ENCODE measurements at places on chromosomes 2 and 18. TPM values are rescaled to one million over a fixed set of nuclear protein-coding genes. Genes with fewer than 3 reads are reported as not detected.

DNA sequence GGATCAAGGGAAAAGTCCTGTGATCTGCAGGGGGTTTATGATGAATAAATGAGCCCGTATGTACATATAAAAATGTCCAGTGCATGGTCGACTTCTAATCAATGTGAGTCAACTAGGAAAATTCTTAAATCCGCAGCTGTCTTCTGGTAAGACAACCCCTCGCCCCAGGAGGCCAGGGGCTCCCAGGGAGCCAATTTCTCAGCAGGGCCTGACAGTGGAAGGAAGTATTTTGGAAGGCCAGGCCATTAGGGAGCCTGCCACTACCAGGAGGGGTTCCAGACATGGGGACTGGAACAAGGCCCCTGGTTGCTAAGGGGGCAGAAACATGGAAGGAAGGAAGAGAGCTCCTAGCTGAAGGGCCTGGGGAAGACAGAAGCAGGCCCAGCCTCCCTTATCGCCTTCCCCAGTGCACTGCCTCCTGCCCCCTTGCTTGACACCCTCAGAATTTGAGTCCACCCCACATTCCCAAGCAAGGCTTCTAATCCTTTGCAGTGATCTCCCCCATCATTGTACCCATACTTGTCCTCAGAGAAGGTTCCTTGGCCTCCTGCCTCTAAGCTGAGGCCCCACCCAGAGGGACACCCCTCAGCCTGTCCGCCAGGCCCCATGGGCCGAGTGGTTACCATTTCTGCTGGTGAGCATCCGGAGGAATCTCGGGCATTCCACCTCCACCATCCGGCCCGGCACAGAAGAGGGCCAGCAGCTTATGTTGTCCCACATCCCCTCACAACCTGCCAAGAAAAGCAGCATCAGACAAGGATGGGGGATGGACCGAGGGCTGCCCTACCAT lies 45.9 kb downstream of the SCTR start:
- DNase-seq, result no peak

Gene RAB10
- total RNA-seq, result 64.1 TPM

Gene CRYBA2
- total RNA-seq, result not detected

DNA sequence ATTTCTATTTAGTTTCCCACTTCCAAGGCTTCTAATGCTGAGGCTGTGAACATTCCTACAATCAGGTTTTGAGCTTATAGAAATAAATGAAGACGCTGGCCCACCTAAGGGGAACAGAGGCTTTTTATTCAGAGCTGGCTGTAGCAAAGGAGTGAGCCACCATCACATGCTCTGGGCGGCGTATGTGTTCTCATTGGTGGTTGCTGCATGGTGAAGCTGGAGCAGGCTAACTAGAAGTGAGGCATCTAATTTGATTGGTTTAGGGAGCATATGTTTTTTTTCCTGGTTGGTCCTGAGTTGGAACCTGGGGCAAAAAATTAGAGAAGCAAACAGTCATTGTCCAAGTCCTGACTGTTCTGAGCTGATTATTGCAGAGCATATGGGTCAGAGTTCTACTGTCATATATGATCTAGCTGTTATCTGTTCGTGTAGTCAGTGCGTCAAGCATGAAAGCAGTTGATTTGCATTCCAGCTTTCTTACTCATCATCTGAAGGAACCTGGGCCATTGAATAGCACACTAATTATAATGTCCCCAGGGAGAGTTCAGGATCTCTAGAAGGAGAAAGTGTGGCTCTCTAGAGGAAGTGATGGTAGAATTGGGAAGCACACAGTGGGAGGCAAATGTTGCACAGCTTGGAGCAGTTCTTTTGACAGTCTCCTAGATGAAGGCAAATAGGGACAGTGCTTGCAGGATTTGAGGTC lies 279.6 kb downstream of the PARD3B start:
- no peak for DNase-seq

Gene ALLC
- not detected for total RNA-seq

GRCh38 chr2:12577091-12577490 lies 139.6 kb upstream of the TRIB2 start:
- DNase-seq, result no peak

DNA sequence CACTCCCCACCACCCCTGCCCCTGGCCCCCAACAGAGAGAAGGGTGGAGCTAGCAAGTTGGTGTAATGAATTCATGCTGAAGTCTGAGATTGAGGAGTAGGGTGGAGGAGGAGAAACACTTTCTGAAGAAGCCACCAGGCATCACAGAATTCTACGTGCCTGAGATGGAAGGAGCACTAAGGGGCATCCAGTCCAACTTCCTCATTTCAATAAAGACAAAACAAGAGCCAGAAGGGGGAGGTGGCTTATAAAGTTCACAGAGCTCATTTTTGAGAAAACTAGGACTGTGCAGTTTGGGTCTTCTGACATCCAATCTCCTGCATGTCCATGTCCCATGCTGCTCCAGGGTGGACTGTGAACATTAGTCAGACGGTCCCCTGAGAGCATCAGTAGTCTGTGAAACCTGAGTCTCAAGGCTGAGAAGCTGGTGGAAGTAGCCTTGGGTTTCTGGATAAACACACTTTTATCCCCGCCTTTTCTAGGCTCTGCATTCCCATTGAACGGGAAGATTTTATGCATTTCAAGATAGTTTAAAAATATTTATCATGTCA lies 77.7 kb downstream of the TRIM43 start:
- DNase-seq, result peak; percentile 16

GRCh38 chr2:208361077-208361441 lies 45.5 kb upstream of the PTH2R start:
- no peak for DNase-seq

- peak; percentile 66 for DNase-seq
These were observed 664 bp downstream of the CAMKMT start for GRCh38 chr2:44362207-44363015.

GRCh38 chr2:126930970-126931590 lies 32.4 kb downstream of the TEX51 start:
- DNase-seq, result no peak

GRCh38 chr2:225598426-225598825 lies 198.9 kb downstream of the NYAP2 start:
- no peak for DNase-seq

DNA sequence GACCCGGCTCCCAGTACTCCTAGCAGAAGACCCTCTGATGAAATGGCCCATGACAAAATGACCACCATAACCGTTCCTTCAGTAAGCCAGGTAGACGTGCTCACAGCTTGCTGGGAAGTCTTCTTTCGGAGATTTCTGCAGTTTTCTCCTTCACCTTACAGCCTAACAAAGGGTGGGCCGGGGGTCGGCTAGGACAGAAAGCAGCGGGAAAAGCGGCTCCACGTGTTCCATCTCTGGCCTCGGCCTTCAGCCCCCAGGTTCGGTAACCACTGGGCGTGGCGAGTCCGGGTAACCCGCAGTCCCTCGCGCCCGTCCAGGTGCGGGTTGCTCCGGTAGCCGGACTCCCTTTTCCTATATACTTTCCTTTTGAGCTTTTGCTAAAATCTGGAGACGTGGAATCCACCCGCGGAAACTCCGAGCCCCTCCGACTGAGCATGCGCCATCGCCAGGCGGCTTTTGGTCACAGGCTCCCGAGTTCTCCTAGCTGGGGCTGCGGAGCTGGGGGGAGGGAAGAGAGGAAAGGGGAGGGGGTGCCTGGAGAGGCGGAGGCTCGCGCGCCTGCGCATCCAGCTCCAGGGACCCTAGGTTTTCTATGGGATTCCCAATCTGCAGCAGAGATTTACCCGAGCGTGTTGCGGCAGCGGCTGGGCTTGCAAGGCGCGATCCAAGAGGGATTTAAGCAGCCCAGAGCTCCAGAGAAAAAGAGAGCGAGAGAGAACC lies at the start of gene VSNL1:
Gene VSNL1 (plus strand): TSS at position 604 of the 720 bp plus-strand sequence. CDS start 51,379 bp downstream, outside the sequence.
- DNase-seq, result no peak

GRCh38 chr2:28633746-28634145 lies 117.9 kb upstream of the PPP1CB start:
- no peak for DNase-seq

- no peak for DNase-seq
These were observed 50.4 kb upstream of the CTDP1 start for GRCh38 chr18:79629249-79629558.

DNA sequence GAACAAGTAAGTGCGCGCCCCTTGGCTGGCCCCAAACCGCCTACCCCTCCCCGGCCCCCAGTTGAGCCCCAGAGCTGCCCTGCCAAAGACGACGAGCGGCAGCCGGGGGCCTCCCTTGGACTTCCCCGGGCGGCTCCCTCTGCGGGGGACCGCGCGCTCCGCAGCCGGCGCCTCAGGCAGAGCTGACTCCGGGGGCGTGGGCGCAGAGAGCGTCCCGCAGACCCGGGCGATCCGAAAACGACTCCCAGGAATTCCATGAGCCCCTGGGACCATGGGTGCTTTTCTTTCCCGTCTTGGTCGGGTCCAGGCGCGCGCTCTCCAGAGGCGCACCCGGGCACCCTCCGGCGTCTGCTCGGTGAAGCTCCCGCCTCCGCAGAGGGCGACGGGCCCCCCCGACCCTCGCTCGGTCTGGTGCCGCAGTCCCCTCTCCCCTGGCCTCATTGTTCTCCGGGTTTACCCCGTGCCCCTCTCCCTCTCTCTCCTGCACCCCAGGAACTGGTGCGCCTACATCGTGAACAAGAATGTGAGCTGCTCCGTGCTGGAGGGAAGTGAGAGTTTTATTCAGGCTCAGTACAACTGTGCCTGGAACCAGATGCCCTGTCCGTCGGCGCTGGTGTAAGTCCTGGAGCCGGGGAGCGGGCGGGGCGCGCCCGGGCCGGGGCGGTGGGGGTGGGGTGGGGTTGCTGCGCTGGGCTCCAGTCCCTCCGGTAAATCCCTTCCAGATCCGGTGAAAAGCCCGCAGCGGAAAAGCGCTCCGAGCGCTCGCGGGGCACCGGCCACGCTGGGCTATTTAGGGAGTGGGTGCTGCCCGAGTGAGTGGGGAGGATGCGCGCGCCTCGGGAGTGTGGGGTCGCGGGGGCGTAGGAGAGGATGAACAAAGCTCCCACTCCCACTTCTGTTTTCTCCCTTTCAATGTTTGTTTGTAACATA lies 776 bp downstream of the EMILIN2 start:
- DNase-seq, result peak; percentile 71

Gene FAM237A
- total RNA-seq, result not detected

Gene CTNNA2
- not detected for total RNA-seq

DNA sequence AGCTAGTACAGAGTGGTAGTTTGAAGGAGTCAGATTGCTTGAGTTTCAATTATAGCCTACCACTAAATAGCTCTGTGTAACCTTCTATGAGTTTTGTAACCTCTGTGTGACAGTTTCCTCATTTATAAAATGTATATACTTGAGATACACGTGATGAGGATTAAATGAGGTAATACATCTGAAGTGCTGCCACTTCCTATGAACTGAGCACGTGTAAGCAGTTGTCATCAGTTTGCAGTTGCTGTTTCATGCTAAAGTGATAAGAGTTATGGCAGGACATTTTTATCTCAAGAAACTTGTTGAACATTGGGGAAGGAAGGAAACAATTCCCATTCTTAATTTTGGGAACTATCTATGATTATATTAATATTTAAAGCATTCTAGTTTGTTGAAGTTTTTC lies 38.5 kb downstream of the CARF start:
- DNase-seq, result no peak

- no peak for DNase-seq
These were observed 638.5 kb downstream of the CNTNAP5 start for GRCh38 chr2:124663645-124663997.

DNA sequence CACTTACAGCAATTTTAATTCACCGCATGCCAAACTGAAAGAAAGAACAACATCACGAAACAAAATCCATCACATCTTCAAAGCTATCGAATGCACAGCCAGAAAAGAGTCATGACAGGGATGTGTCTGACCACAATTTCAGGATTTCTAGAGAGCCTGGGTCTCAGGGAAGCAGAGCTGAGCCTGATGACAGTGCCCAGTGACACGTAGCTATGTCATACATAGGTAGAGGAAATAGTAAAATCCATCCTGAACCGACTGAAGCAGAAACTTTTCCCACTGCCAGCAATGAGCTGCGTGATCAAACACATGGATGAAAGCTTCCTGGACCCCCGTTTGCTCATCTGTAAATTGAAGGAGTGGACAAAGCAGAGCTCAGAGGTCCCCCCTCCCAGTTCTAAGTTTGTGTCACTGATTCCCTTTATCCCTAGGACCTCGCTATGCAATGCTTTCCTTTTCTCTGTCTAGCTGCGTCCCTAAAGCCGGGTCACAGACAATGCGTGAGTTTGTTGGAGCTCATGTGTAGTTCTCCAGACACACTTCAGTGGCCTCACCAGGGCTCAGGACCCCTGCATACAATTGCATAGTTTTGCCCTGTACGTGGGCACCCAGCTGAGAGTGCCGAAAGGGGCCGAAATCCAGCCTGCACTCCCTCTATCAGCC lies 37.6 kb downstream of the CCBE1 start:
- no peak for DNase-seq

- DNase-seq, result no peak
These were observed 6.1 kb downstream of the ACTR3 start for GRCh38 chr2:113895819-113896563.

Gene SRD5A2
- not detected for total RNA-seq

DNA sequence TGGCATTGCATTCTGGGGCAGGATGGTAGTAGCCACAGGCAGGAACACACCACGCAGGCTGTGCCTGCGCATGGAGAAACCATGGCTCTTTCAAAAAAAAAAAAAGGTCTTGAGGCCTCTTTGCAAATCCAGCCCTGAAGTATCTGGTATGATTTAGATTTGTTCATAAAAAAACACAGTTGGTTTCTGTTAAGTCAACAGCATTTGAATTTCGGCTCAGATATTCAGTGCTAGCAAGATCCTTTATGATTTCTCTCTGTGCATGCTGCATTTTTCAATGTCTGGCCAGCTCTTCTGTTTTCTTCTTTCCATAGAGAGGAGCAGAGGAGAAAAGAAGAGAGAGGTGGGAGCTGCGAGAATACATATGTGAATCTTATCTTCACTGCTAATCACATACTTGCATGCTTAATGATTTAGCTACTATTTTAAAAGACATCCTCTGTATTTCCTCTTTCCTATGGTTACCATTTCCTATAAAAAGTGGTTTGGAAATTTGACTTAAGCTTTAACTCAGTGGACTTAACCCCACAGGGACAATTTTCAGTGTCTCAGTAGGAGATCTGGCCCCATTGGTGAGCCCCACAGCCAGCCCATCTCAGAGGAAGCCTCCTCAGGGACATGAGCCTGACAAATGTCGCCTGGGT lies 214.3 kb upstream of the APCDD1 start:
- no peak for DNase-seq

DNA sequence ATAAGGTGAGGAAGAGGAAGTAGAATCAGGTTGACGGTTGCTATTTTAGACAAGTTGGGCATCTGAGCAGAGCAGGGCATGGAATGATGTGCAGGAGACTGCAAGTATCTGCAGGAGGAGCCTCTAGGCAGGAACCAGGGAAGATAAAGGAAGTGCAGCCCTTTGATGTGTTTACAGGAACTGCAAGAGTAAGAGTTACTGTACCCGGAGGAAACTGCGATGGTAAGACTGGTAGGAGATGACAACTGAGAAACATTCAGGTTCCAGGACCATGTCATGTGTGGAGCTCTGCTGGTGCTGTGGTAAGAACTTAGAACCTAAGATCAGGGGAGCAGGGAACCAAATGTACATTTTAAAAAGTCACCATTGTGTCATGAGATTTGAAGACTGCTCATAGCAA lies 134.3 kb upstream of the STON1 start:
- no peak for DNase-seq

Gene RAB6D
- total RNA-seq, result not detected

- no peak for DNase-seq
These were observed 421 bp upstream of the VAMP5 start for GRCh38 chr2:85583667-85584353.

GRCh38 chr18:37497853-37498518 lies 67.6 kb downstream of the CELF4 start:
- no peak for DNase-seq

Gene GPR45
- total RNA-seq, result not detected

Data from B cell (primary cell).